ENCODE measurements at places on chromosomes 2 and 18.

- no peak for DNase-seq
Observed at GRCh38 chr2:85712849-85713612, 18.9 kb downstream of the GNLY start.

DNA sequence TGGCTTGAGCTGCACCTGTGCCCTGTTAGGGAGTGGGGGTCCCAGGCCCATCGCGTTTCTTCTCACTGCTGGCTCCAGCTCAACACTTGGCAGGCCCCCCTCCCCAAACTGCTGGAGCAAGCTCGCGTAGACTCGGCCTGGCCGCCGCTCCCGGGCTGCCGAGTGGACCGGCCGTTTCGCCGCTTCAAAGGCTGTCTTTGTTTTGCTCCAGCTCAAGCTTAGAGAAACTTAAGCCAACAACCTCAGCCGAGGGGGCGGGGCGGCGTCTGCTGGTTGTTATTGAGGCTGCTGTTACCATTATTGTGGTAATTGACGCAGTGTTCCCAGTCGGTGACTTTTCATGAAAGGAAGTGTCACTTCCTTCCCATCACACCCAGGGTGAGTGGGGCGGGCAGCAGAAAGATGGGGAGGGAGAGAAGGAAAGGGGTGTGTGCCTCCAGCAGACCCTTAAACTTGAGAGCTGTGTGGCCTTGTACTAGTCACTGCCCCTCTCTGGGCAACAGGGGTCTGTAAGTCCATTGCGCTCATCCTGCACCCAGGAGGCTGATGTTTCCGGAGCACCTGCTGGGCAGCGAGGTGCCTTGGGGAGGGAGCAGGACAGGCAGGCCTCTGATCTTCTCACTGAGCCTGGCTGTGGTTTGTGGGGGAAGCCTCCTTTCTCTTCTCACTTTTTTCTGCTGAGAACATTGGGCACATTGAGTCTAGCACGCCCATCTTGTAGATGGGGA is 2.1 kb downstream of the ARID5A start:
- DNase-seq, result peak; percentile 70

- DNase-seq, result no peak
Observed at GRCh38 chr2:121006743-121007489, 271.2 kb downstream of the GLI2 start.

GRCh38 chr2:157929871-157930667 is 53.9 kb upstream of the ACVR1 start:
- no peak for DNase-seq

GRCh38 chr2:127621981-127622431 is 23.9 kb upstream of the GPR17 start:
- no peak for DNase-seq

DNA sequence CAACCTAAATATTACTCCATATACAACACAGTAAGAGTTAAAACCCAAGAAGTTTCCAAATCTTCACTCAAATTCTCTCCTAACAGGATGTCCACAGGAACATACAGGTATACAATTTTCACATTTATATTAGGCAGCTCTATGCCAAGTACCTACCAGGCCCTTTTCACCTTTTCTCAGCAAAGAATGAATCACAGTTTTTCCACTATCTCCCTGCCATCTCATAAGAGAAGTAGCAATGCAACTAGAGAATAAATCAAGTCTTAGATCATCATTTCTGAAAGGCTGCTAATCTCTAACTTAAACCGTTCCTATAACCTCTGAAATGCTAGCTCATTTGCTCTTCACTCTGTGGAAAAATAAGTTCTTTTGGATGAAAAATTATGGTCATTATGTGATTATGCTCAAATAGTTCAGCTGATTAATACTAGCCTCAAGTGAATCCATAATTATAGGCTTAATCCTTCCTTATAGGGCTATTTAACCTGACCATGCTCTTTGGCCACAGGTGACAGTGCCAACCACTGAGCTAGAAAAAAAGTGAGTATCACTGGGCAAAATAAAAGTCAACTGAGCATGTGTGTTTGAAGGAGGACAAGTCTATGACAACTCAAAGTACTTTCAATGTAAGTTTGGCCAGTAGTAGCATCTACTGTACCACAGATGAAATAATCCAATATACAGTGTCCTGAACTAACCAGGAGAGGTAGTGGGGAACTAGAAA is 79.7 kb downstream of the COBLL1 start:
- no peak for DNase-seq

- no peak for DNase-seq
Observed at GRCh38 chr2:148548716-148549400, 95.7 kb upstream of the EPC2 start.

Data from stimulated activated CD4-positive, alpha-beta T cell treated with anti-CD3 and anti-CD28 coated beads, TNF-alpha, amount 100 ng/mL, for 4 hours (primary cell).